HepG2 (cell line): ENCODE measurements at places on chromosomes 3 and 15.
A peak's percentile ranks its signal among the peaks of the same experiment; 100 is the strongest.

DNA sequence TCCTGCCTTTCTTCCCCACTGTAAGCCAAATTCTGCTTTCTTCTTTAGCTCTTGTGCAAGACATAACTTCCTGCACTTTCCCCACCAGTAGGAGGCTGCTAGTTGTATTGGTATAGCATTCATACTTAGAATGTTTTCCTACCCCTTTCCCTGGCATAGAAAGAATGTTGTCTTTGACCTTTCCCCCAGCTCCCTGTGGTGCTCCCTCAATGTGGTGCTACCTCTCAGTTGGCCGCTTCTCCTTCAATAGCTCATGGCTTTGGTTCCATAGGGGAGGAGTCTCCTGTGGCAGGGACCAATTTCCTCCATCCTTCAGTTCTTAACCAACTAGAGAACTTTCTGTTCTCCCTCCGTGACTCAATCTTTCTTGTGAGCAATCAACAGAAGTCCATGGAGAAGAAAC is 67.5 kb upstream of the AKAP13 start:
- H3K4me3 ChIP-seq, result no peak overlapping the region
- no peaks in the 10 kb centered on the region for H3K36me3 ChIP-seq
- H3K4me1 ChIP-seq, result peaks cover 23% of the 10 kb centered on the region
- peak; percentile 41 for DNase-seq
- H3K27ac ChIP-seq, result no peak overlapping the region

DNA sequence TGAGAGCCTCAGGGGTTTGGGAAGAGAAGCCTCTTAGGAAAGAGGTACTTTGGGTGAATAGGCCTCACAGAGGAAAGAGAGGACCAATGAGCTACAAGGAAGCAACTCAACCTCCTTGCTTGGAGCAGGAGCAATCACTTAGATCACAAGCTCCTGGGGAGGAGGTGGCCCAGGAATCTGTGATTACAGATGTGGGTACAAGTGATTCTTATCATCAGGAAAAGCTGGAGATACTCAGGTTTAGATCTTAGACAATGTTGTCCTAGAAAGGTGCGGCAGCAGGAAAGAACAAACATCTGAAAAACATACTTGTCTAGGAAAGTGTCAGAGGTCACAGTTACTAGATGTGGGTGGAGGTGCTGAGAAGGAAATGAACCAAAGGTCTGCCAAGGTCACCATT is 8.2 kb downstream of the PARP16 start:
- no peak overlapping the region for H3K4me3 ChIP-seq
- H3K27ac ChIP-seq, result no peak overlapping the region
- peaks cover 6% of the 10 kb centered on the region; the same call in 1 of the 3 replicates for H3K36me3 ChIP-seq
- DNase-seq, result no peak
- H3K27me3 ChIP-seq, result no peaks in the 10 kb centered on the region

DNA sequence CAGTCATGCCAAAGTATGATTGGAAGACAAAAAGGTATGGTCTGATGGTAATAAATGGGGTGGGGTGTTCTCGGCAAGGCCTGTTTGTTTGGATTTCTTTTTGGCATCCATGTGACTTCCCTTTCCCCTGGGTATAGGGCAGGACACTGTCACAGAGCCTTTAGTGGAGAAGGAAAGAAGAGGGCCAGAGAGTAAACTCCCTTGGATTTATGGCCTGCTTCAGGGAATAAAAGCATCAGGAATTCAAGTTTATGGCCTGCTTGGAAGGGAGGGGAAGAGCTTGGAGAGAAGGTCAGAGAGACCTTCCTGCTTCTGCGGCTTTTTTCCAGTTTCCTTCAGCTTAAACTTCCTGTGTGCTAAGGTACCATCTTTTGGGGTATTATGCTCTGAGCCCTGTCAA is 179.4 kb upstream of the ADAMTS9 start:
- H3K4me3 ChIP-seq, result no peak overlapping the region
- H3K36me3 ChIP-seq, result no peaks in the 10 kb centered on the region
- H3K27ac ChIP-seq, result no peak overlapping the region
- no peak for DNase-seq
- no peaks in the 10 kb centered on the region for H3K4me1 ChIP-seq
- H3K27me3 ChIP-seq, result no peaks in the 10 kb centered on the region

GRCh38 chr3:29374226-29374625 is 93.4 kb downstream of the RBMS3 start:
- H3K4me3 ChIP-seq, result no peak overlapping the region
- no peaks in the 10 kb centered on the region for H3K4me1 ChIP-seq
- H3K36me3 ChIP-seq, result no peaks in the 10 kb centered on the region
- DNase-seq, result no peak

DNA sequence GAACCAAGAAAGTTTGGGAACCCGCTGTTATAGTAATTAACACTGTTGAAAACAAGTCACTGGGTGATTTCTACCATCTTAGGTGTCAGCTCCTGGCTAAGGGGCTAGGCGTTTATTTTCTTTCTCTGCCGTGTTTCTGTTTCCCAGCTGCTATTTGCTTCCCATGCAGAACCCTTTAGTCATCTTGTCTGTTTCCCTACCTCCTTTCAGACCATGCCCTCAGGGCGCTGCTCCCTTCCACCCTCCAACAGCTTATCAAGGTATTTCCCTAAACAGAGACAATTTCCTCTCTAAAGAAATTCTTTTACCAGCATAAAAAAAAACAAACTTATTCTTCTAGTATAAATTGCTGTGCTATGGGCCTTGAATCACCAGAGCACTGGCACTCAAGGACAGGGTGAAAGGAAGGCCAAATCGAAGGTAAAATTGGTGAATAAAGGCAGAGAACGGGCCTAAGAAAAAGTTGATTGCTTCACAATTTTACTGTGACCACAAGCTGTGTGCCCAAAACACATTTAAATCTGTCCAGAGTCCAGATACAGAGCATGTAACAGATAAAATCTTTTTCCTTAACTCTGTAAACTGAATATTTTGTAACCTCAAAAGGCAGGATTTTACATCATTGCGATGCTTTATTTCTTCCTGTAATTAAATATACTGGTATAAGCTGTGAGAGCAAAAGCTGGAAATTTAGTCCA is 319.2 kb downstream of the ZNF621 start:
- no peaks in the 10 kb centered on the region for H3K36me3 ChIP-seq
- H3K27ac ChIP-seq, result peak overlapping the region; percentile 96
- peak; percentile 55 for DNase-seq
- H3K27me3 ChIP-seq, result no peaks in the 10 kb centered on the region
- H3K4me3 ChIP-seq, result peak overlapping the region; percentile 26; the same call in 1 of the 2 replicates

DNA sequence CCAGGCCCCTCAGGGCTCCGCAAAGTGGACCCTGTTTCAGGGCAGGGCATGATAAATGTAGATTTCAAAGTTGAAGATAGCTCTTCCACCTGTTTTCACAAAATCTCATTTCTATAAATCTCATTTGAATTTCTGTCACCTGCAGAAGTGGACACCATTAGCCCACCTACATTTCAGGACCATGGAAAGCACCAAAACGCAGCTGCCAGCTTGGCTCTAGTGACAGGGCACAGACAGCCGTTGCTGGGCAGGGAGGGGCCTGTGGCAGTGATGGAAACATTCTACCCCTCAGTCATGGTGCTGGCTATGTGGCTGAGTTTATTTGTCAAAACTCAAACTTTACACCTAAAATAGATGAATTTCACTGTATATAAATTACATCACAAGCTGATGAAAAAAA is 40.4 kb downstream of the PRR23E start:
- H3K27ac ChIP-seq, result no peak overlapping the region
- H3K4me1 ChIP-seq, result no peaks in the 10 kb centered on the region
- no peak overlapping the region for H3K4me3 ChIP-seq
- no peaks in the 10 kb centered on the region for H3K36me3 ChIP-seq
- H3K27me3 ChIP-seq, result no peaks in the 10 kb centered on the region

- H3K27ac ChIP-seq, result no peak overlapping the region
- no peaks in the 10 kb centered on the region for H3K27me3 ChIP-seq
- peaks cover 3% of the 10 kb centered on the region; the same call in 2 of the 3 replicates for H3K36me3 ChIP-seq
- no peaks in the 10 kb centered on the region for H3K4me1 ChIP-seq
Observed at GRCh38 chr3:72909591-72909990, 21.7 kb downstream of the GXYLT2 start.

- no peaks in the 10 kb centered on the region; the same call in 1 of the 2 replicates for H3K27me3 ChIP-seq
- H3K27ac ChIP-seq, result no peak overlapping the region
- H3K36me3 ChIP-seq, result no peaks in the 10 kb centered on the region
- no peaks in the 10 kb centered on the region for H3K4me1 ChIP-seq
Observed at GRCh38 chr3:89851974-89852621, 744.7 kb downstream of the EPHA3 start.

GRCh38 chr3:58071480-58071971 is 63.3 kb downstream of the FLNB start:
- peak overlapping the region; percentile 52 for H3K27ac ChIP-seq
- no peak overlapping the region for H3K4me3 ChIP-seq
- DNase-seq, result peak; percentile 89
- H3K27me3 ChIP-seq, result no peaks in the 10 kb centered on the region
- H3K4me1 ChIP-seq, result peaks cover 76% of the 10 kb centered on the region

- no peak overlapping the region for H3K27ac ChIP-seq
- no peaks in the 10 kb centered on the region for H3K4me1 ChIP-seq
Observed at GRCh38 chr3:25355998-25356397, 72.1 kb upstream of the RARB start.

- no peaks in the 10 kb centered on the region for H3K4me1 ChIP-seq
- no peaks in the 10 kb centered on the region for H3K36me3 ChIP-seq
- no peak overlapping the region for H3K4me3 ChIP-seq
- DNase-seq, result no peak
Observed at GRCh38 chr15:72387741-72388140, 10.4 kb upstream of the TMEM202 start.

DNA sequence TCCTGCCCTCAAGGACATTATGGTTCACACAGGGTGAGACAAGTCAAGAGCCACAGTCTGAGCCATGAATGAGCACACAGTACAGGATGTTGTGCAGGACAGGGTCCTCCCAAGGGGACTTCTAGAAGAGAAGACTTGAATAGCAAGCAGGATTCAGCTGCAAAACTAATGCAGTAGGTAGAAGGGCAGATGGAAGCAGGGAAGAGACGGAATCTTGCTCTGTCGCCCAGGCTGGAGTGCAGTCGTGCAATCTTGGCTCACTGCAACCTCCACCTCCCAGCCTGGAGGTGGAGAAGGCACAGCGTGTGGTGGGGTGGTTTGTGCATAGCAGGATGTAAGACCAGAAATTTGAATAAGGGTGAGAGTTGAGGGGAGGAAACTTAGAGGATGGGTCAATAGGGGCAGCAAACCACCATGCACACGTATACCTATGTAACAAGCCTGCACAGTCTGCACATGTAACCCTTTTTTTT is 8.0 kb downstream of the BCL2L10 start:
- DNase-seq, result no peak
- no peak overlapping the region for H3K4me3 ChIP-seq
- H3K36me3 ChIP-seq, result no peaks in the 10 kb centered on the region
- peaks cover 54% of the 10 kb centered on the region for H3K4me1 ChIP-seq

DNA sequence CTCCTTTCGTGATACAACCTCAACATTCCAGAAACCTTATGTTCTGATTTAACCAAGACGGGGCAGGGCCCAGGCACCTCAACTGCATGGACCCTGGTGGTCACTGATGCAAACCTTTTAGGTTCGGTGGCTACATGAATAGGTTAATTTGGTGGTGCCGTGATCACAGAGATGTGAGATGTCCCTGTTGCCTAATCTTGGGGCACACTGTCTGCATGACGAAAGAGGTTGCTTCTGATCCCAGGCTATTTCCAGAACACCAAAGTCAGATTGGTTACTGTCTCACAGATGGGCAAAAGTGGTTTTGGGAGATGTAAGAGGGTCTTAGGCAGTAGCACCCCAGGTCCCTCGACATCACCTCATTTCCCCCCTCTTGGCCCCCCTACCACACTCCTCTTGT is 4.0 kb upstream of the CCR1 start:
- no peak for DNase-seq
- H3K27me3 ChIP-seq, result no peaks in the 10 kb centered on the region
- no peaks in the 10 kb centered on the region for H3K36me3 ChIP-seq

DNA sequence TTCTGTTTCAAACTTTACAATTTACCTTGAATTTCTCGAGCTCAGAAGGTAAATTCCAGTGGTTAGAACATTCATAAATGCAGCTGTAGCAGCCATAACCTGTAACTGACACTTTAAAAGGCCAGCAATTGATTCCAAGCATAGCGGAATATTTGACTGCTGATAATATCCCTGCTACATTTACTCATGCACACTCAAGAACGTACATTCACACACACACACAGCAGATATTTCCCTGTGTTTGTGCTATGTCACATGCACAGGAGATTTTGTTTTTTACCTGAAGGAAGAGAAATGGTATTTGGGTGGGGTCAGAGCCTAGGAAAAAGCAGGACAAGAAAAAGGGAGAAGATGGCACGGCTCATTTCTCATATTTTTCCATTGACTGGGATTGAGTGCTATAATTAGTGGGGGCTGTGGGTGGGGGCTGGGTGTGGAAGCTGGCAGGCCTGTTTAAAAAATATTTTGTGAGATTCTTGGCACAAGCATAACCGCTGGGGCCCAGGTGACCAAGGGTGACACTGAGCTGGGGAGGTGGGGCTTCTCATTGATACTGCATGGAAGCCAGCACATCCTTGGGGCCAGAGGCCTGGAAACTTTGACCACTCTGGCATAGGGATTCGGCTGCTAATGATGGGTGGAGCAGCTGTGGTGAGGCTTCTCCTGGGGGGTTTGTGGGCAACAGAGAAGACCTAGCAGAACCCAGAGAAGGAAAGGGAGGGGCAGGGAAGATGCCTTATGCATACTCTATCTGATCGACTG is 88.9 kb upstream of the TPRG1 start:
- no peaks in the 10 kb centered on the region for H3K36me3 ChIP-seq
- DNase-seq, result no peak
- no peaks in the 10 kb centered on the region for H3K27me3 ChIP-seq

GRCh38 chr3:181888234-181888633 is 176.5 kb downstream of the SOX2 start:
- no peaks in the 10 kb centered on the region for H3K36me3 ChIP-seq
- no peak overlapping the region for H3K27ac ChIP-seq
- no peak overlapping the region for H3K4me3 ChIP-seq
- H3K27me3 ChIP-seq, result no peaks in the 10 kb centered on the region
- DNase-seq, result no peak
- H3K4me1 ChIP-seq, result no peaks in the 10 kb centered on the region

GRCh38 chr15:91930092-91930491 is 76.6 kb downstream of the SLCO3A1 start:
- no peaks in the 10 kb centered on the region for H3K36me3 ChIP-seq
- no peak overlapping the region for H3K4me3 ChIP-seq
- DNase-seq, result no peak
- H3K4me1 ChIP-seq, result no peaks in the 10 kb centered on the region
- H3K27ac ChIP-seq, result no peak overlapping the region

DNA sequence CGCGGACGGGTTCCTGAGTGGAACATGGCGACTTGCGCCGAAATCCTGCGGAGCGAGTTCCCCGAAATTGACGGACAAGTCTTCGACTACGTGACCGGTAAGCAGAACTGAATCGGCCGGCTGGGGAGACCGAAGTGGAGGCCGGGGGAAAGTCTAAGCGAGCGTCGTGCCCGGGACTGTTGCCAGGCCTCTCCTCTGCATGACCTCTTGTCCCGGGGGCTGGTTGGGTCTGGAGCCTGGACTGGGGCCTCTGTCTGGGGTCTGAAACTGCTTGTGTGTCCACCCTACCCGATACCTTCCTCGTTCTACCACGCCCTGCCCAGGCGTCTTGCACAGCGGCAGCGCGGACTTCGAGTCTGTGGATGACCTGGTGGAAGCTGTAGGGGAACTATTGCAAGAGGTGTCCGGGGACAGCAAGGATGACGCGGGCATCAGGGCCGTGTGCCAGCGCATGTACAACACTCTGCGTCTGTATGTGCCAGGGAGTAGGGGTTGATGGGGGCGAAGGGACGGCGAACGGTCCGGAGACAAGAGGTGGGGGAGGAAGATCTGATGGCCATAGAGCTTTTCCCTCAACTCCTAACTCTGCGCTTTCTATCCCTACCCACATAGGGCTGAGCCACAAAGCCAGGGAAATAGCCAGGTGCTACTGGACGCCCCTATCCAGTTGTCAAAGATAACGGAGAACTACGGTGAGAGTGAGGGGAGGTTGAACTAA is at the start of gene ABCF3:
ABCF3 (plus strand) TSS at position 16 of the 718 bp plus-strand sequence; CDS start at position 25, 9 bp downstream.
- DNase-seq, result no peak
- H3K36me3 ChIP-seq, result peaks cover 35% of the 10 kb centered on the region
- H3K4me1 ChIP-seq, result peaks cover 25% of the 10 kb centered on the region
